NCI-H2171 treated with DMSO at 0.1 percent for 48 hours (cell line): ENCODE measurements at places on chromosomes 13 and 19.
A peak's percentile ranks its signal among the peaks of the same experiment; 100 is the strongest.

DNA sequence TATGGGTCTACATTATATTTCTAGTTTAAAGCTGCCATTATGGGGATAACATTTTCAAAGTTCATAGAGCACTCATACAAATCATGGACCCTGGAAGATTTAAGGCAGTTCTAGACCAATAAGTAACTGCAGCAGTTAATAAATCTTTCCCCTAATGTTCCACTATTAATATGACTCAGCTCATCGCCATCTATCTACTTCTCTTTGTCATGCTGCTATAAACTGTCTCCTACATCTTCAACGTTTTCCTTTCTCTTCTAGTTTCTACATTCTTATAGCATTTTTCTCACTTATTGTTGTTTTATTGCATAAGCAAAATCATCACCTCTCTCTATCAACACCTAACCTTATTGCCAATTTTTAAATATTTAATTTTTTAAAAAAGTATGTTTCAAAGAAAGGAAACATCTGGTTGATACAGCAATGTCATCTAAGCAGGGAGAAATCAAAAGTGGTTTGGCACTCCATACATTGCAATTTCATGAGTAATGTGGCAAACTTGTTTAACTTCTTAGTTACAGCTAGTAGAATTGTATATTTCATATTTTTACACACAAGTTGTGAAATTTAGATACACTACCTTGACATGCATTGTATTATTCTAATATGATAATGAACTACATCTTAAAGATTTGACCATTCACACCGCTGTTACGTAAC, 1500.4 kb upstream of the MIR17HG start:
- no peak for DNase-seq

- DNase-seq = no peak
These were observed 5.9 kb downstream of the NOTCH3 start for GRCh38 chr19:15194938-15195337.

GRCh38 chr13:44605275-44605674, 29.1 kb upstream of the TSC22D1 start:
- no peak for DNase-seq

GRCh38 chr13:106917673-106918556, 350.0 kb upstream of the ARGLU1 start:
- peak; percentile 74 for DNase-seq

DNA sequence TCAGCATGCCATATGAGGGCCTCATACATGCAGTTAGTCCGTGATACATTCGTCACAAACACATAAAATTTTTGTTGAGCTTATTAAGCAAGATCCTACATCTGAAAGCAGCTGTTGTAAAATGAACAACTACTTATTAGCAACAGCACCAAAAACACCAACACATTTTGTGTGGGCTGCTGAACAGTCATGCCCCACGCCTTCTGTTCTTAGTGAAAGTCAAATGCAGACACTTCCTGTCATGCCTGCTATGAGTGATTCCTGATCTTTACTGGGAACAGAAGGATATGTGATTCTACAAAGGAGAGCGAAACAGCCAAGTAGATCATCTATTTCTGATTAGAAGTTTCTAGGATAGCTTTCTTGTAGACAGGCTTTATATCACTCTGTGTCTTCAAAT, 4.2 kb upstream of the B3GLCT start:
- DNase-seq = no peak

- no peak for DNase-seq
These were observed 24.4 kb upstream of the URAD start for GRCh38 chr13:28012896-28013295.

GRCh38 chr19:34134190-34135053, 37.9 kb upstream of the LSM14A start:
- peak; percentile 82 for DNase-seq

DNA sequence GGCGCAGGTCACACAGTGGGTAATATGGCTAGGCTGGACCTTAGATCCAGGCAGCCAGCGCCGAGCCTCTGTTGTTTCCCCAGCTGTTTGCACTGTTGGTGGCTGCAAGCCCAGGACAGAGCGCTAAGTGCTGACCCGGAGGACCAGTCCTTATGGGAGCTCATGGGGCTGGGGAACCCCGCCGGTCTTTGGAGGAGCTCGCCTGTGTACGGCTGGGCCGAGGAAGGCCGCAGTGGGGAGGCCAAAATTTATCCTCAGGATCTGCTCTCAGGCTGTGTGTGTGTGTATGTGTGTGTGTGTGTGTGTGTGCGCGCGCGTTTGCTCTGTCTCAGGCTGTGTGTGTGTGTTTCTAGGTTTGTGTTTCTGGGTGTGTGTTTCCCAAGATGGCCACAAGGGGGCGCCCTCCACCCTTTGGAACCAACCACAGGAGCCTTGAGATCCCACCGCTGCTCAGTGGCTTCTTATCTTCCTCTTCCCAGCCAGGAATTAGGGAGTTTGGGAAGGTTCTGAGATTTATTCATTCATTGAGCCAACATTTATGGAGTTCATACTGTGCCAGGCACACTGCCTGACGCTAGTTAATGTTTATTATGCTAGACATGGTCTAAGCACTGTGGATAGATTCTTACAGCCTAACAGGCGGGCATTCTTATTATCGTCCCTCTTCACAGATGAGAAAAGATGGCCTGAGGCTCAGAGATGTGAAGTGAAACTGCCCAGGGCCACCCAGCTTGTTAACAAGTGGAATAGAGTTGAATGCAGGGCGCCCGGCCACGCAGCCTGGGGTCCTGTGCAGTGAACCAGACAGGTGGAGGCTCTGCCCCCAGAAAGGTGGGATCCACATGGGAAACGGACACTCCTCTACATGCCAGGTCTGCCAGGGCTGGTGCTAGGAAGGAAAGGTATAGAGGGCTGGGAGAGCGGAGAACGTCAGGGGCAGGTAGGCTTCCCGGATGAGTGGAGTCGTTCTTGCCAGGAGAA, 13.0 kb downstream of the PGLYRP1 start:
- peak; percentile 23 for DNase-seq

DNA sequence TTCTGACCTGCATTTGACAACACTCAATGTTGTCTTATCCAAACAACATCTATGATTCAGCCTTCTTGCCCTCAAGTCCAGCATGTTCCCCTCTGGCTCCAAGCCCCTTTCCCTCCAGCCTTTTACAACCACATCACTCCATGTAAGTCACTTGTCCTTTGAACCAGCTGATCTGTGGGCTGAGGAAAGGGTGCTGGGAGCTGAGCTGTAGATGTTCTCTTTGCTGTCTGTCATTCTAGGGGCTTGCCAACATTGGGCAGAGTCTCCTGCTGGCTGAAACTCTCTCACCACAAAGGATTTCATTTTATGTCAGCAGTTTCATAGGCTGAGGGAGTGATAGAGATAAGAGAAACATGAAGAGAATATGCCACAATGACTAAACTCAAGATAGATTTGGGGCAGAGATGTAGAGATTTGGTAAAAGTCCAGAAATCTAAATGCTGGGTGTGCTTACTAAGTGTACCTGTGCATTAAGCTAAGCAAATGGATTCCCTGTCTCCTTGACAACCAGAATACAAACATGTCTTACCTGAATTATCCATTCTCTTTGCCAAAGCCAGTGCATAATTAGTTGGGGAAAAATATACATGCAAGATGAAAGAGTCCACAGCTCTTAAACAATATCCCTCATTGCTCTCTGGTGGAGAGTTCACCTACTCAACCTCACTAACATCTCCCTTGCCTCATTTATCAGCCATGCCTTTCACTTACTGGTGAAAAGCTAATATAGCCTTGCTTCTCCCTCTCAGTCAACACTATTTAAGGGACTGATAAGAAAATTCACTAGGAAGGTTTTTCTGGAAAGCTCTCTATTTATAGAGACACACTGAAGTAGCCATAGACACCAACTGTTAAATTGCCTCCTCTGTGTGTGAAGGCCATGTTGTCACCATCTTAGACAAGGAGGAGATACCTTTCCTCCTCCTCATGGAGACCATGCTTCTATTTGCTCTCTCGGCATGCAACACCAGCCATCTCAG, 175.5 kb upstream of the SERP2 start:
- DNase-seq = no peak

DNA sequence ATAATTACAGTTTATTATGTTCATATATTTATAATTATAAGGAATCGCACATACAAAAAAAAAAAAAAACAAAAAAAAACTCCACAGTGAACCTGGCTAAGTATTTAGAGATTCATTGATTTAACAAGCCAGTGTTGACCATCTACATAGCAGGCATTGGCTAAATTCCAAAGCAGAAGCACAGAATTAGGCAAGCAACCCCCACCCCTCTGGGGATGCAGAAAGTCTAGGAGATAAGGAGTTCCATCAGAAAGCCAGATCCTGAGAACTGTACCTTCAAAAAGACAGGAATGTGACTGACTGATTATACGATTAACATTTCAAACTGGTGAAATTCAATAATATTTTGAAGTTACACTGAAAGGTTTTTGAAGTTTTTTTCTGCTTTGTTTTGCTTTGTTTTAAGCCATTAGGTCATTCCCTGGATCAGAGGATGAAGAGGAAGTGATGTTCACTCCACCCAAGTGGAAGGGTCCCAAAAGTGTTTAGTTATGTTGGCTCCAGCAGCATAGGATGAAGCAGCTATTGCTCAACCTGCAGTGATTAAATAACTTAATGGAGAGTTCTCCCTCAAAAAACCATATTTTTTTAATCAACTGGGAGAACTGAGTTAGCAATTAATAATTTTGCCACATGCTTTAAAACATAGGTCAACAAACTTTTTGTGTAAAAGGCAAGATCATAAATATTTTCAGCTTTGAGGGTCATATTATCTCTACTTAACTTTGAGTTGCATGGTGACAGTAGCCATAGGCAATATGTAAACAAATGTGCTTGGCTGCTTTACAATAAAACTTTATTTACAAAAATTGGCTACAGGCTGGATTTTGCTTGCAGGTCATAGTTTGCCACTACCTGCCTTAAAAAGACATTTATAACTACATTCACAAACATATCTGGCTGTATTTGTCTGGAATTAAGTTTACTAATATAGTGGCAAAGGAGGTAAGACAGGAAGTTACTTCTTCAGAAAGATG, 49.6 kb downstream of the DOCK9 start:
- no peak for DNase-seq

GRCh38 chr13:48437371-48437770, 24.5 kb upstream of the LPAR6 start:
- DNase-seq = peak; percentile 22

DNA sequence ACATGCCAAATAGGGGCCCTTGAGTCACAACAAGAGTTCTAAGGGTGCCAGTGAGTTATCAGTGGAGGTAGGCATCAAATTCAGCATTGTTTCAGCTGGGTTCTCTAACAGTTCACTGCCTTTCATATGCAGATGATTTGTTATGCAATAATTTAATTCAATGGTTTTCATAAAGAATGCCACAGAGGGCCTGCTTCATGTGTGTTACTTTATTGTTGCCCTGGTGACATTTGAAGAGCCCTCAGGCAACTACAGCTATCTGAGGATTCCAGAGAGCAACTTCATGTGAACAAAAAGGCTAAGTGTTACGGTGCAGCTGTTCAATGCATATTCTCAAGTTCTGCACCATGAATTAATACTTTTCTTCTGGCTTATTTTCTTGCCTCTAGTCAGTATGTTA, 43.1 kb upstream of the STARD13 start:
- no peak for DNase-seq

DNA sequence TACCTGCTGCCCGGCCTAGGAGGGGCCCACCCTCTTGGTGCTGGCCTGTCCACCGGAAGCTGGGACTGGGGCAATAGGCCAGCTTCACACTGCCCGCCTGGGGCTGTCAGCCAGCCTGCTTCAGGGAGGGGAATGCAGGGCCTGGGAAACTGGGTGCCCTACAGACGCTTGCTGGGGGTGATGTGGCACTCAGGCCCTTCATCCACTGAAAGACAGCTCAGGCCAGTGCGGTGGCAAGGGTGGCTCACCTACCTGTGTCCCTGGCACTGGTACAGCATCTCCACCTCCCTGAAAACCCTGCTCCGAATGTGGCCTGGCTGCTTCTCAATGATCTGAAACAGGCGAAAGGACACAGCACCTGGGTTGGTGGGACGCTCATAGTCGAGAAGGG, 7.8 kb downstream of the MKNK2 start:
- no peak for DNase-seq

DNA sequence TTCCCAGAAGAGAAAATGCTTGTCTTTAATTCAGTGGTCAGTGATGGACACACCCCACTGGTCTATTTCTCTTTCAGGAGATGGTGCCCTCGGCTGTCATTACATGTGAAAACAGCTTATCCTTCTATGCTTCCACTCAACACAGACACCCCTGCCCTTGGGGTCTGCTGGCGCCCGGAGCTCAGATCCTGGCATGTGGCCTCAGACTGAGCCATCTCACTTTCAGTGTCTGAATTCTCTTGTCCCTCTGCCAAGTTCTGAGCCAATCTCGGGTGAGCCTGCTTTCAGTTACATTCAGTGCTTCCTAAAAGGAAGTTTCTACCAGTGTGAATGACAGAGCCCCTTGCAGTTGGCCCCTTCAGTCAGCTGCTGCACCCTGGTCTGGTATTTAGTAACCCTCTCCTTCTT, 293.6 kb downstream of the DNAJC15 start:
- DNase-seq = peak; percentile 77

DNA sequence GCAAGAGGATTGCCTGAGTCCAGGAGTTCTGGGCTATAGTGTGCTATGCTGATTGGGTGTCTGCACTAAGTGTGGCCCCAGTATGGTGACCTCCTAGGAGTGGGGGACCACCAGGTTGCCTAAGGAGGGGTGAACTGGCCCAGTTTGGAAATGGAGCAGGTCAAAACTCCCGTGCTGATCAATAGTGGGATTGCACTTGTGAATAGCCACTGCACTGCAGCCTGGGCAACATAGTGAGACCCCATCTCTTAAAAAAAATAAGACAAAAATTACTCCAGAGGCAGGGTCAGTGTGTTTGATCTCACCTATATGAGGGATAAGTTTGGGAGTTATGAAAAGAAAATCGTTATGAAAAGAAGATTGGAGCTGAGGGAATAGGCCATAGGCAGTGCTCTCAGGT, 21.7 kb downstream of the PAF1 start:
- no peak for DNase-seq

GRCh38 chr19:37334179-37335071, 36.5 kb upstream of the ZNF527 start:
- peak; percentile 89 for DNase-seq

DNA sequence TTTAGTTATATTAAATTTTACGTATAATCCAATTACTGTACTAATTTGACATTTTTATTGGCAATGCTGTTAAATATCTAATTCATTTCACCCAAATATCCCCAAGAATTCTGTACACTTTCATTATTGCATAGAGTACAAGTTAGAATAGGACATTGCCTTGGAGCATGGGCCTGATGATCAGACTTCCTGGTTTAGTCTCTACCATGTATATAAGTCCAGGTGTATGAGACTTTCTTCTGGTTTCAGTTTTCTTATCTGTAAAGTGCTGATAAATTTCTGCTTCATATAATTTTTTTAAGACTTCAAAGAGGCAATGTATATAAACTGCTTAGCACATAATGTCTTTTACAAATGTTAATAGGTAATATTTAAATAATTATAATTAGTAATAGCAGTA, 179.4 kb downstream of the KLF12 start:
- no peak for DNase-seq

DNA sequence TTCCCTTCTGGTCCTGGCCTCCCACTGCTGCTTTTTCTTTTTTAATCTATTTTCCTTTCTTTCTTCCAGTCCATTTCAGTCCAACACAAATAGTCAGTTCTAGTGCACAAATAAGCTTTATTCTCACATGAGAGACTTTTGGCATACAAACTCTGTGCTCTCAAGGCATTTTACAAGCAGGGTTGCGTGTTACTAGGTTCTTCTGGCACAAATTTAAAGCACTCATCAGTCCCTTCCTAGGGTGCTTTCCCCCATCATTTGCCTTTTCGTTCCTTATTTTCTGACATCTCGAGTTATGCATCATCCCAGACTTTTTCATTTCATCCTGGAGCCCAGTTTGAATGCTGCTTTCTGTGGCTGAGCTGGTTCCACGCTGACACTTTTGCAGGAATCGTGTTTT, 29.8 kb upstream of the IL17D start:
- no peak for DNase-seq
